Stimulated activated CD4-positive, alpha-beta T cell treated with anti-CD3 and anti-CD28 coated beads, Interleukin-1b, Interleukin-23, amount 100 ng/mL, for 24 hours (primary cell): ENCODE measurements at places on chromosomes 5 and 9.

- DNase-seq: no peak
These were observed 487.7 kb downstream of the SEMA5A start for GRCh38 chr5:9058161-9058560.

DNA sequence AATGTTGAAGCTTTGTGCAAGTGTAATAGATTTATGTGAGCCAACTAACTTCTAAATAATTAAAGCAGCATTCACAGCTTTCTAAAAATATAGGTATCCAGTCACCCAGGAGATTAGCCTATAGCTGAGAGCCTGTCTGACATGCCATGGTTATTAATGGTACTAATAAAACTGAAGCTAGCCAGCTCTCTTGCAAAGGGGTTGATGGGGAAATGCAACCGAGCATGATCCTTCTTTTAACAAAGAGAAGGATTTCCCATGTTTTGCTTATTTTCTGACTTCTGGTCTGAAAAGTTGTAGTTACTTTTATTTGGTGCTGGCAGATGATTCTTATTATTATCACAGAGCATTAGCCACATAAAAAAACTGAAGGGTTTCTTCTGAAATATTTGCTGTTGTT is 488.7 kb upstream of the CYLC2 start:
- DNase-seq: no peak

- no peak for DNase-seq
These were observed 139.7 kb downstream of the LRRC70 start for GRCh38 chr5:62718324-62718723.

GRCh38 chr5:171644536-171644935 is 141.1 kb upstream of the SMIM23 start:
- DNase-seq: no peak
